Activated CD4-positive, alpha-beta T cell treated with anti-CD3 and anti-CD28 coated beads for 48 hours (primary cell): ENCODE measurements at places on chromosomes 6 and 20.

DNA sequence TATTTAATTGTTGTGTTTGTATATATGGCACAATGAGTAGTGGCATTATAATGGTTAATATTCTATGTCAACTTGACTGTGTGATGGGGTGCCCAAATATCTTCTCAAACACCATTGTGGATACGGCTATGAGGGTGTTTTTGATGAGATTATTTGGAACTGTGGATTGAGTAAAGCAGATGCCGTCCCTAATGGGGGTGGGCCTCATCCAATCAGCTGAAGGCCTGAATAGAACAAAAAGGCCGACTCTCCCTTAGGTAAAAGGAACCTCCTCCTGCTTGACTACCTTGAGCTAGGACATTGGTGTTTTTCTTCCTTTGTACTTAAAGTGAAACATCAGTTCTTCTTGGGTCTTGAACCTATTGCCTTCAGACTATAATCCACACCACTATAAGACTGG lies 207.8 kb downstream of the WDR27 start:
- DNase-seq: no peak

DNA sequence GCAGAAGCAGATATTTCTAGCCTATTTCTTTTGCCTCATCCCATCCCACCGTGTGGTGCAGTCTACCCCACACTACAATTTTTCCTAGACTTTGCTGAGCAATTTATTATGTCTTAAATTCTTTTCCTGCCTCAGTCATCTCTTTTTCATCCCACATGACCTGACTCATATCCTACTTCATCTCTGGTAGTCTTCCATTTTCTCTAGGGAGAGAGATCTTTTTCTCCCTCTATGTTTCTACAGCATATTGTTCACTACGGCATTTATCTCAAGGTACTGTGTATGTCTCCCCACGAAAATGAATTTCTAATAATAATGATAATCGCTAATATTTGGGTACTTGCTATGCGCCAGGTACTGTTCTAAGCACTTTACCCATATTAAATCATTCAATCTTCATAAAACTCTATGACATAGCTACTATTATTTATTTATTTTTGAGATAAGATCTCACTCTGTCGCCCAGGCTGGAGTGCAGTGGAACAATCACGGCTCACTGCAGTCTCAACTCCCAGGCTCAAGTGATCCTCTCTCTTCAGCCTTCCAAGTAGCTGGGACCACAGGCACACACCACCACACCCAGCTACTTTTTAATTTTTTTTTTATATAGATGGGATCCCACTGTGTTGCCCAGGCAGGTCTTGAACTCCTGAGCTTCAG lies 15.6 kb downstream of the PDSS2 start:
- no peak for DNase-seq

DNA sequence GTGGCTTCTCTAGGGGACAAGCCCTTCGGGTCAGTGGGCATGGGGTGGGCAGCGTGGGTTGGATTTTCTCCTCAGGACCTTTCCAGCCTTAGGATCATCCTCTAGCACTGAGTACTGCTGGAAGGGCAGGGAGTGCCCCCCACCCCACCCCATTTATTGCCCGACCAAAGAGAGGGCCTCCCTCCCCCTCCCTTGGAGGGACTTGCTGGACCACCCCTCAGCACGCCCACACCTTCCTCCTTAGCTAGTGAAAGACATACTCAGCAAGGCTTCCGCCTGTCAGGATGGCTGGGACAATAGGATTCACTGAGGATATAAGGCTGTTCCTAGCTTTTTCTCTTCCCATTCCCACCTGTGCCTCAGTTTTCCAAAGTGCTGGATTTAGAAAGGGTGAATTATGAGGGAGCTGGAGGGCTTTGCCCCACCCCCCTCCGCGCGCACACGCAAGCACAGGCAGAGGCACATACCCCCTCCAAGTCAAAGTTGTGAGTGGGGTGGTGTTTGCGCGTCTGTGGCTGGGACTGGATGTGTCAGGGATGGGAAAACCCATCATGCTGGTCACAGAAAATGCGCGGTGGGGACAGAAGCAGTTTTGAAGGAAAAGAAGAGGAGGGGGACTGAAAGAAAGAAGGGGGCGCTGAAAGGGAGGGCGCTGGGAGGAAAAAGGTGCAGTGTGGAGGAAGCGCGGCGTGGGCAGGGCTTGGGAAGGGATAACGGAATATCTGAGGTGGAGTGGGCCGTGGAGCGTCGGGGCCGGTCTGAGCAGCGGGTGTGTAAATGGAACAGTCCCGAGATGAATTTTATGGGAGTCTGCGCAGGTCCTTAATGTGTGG lies 693 bp upstream of the SLC29A1 start:
- DNase-seq: peak; percentile 30

GRCh38 chr6:136647363-136647852 lies 97.2 kb upstream of the MAP7 start:
- DNase-seq: peak; percentile 52

DNA sequence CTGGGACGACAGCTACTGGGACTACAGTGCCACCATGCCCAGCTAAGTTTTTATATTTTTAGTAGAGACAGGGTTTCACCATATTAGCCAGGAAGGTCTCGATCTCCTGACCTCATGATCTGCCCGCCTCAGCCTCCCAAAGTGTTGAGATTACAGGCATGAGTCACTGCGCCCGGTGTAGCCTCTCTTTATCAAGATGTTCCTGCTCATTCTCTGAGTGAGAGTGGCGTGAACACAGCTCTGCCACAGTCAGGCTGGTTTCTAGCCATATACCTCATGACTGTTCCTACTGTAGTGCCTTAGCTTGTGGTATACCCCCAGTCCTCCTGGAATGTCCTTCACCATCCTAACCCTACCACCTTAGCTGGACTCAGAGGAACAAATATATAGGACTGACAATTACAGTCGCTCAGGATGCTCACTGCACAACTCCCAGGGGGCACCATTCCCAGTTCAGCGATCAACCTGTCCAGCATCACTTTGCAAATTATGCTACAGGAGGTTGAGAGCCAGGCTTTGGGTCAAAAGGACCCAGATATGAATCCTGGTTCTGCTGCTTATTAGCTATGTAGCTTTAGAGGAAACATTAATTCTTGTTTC lies 86.3 kb downstream of the CHMP4B start:
- peak; percentile 11 for DNase-seq

- no peak for DNase-seq
These were observed 91.6 kb downstream of the MRPL14 start for GRCh38 chr6:44035621-44036020.

DNA sequence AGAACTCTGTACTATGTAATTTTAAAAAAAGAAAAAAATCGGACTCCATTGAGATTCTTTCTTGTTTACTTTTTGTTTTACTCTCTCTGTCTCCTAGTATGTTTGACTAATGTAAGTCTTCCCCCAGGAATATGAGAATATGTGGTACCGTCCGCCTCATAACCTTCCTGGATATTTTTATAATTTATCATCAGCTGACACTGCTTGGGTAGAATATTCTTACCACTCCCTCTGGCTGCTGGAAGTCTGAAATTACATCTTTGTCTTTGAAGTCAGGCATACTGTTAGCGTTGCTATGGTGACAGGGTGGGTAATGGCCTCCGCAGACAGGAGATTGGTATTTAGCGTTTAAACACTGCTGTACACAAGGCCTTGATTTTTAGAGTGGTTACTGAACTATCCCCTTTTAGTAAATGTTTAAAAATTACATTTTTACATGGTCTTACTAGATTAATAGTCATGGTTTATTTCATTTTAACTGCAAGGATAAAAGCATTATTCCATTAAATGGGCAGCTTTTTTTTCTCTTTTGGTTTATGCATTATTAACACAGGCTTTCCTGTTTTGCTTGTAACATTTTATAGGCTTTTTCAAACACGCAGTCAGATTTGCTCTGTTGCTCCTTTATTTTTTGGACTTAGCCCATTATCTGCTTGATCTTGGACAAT lies 176.4 kb downstream of the ARID1B start:
- DNase-seq: no peak

GRCh38 chr6:24060982-24061754 lies 64.8 kb upstream of the NRSN1 start:
- DNase-seq: no peak
